Fibroblast of upper back skin (primary cell): ENCODE measurements at places on chromosomes 7 and 10.

- DNase-seq, result no peak
These were observed 86.8 kb upstream of the RSU1 start for GRCh38 chr10:16904049-16904448.

DNA sequence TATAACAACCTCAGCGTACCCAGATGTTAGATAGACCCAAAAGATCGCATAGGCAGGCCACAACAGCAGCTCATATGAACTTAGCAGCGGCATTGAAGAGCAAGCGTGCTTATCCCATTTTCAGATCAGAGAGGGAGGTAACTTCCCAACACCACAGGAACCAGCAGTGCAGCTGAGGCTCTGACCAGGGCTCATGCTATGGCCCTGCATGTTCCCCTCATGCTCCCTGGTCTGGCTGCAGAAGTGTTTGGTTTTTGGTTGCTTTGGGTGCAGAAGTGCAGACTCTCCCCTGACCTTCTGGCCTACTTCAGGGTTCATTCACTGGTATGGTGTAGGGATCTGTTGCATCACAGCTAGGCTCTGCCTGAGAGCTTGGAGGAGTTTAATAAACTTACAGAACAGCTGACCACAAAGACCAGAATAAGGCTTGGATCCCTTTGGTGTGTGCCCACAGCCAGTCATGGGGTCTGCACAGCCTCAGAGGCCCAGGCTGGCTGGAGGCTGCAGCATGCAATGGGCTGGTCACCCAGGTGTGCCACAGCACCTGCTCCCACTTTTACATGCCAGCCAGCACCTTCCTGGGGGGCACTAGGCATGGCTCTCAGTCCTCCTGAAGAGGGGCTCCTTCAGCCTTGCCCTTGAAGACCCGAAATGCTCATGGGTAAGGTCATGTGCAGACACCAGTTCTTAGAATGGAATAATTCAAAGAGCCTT lies 9.1 kb upstream of the CXCL12 start:
- DNase-seq, result no peak

DNA sequence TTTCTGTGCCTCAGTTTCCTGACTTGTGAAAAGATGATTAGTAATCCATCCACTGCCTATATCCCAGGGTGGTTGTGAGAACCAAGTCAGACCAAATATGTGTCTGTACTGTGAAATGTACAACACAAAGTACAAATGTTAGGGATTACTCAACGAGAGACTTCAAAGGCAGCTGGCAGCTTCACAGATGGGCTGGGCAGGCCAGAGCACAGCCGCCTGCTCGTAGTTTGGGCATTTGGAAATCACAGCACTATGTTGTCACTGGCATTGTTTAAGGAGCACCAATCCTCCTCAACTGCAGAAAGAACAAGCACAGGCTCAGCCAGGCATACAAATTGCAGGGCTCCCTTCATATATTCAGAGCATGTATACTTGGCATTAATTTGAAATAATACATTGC lies 64.5 kb upstream of the C10orf90 start:
- no peak for DNase-seq

GRCh38 chr10:133358925-133359310 lies 1.1 kb upstream of the FUOM start:
- DNase-seq, result no peak

DNA sequence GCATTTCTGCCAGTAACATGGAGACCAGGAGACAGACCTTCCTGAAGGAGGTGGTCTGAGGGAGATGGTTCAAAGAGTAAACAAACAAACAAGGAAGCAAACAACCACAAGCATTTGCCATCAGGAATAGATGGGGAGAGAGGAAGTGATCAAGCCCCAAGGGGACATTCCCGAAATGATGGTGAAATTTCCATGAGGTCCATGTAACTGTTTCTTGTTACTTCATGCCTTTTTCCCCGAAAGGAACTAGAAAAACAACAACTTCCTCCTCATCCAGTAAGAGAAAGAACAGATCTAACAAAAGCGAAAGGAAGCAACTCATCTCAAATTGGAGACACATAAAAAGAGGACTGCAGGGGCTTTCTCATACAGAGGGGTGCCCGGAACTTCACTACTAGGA lies 152.5 kb upstream of the ZNF32 start:
- DNase-seq, result no peak
